ENCODE measurements at places on chromosomes 5 and 9.

DNA sequence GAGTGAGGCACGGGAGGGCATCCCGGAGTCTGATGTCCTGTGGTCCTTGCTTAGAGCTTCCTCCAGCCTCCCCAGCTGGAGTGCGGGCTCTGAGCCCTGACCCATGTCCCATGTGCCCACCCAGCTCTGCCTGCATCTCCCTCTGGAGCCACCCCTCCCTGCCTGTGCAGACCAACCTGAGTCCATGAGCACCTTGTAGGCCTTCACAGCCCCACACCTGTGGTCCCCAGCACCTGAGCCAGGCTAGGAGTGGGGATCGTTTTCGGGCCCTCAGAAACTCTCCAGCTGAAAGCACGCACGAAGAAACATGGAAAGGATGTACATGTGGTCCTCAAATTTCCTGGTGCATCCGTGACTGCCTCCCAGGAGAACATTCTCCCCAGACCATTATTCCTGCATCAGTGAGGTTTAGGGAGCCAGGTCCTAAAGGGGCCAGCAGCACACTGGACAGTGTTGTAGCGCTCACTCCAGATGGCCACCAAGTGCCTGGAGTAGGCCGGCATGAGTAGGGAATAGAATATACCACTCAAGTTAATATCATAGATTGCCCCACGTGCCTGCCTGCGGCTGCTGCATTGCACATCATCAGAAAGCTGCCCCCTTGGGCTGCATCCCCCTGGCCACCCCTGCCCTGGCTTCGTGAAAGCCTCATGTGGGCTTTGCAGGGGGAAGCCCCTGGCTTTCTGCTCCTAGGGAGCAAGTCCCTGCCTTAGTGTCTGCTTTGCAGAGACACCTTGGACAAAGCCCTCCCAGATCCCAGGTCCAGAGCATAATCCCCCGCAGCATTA lies 80.6 kb downstream of the WNK2 start:
- no peak for DNase-seq

- DNase-seq, result no peak
Observed at GRCh38 chr5:72296256-72296655, 23.8 kb downstream of the MRPS27 start.

GRCh38 chr5:58786035-58786434 lies 203.2 kb downstream of the RAB3C start:
- DNase-seq, result no peak

DNA sequence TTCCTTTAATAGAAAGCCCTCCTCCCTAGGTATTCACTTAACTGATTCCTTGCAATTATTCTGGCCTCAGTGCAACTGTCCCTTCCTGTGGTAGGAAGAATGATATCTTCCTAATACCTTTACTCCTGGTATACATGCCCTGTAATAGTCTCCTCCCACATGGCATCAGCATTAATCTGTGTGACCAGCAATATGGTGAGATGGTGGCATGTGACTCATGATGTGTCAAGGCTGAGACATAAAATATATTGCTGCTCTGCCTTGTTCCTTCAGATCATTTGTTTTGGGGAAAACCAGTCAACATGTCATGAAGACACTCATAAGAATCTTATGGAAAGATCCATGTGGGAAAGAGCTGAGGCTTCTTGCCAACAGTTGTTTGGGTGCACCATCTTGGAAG lies 149.1 kb upstream of the TRPM3 start:
- no peak for DNase-seq

GRCh38 chr9:70502690-70503089 lies 88.2 kb upstream of the KLF9 start:
- DNase-seq, result no peak

DNA sequence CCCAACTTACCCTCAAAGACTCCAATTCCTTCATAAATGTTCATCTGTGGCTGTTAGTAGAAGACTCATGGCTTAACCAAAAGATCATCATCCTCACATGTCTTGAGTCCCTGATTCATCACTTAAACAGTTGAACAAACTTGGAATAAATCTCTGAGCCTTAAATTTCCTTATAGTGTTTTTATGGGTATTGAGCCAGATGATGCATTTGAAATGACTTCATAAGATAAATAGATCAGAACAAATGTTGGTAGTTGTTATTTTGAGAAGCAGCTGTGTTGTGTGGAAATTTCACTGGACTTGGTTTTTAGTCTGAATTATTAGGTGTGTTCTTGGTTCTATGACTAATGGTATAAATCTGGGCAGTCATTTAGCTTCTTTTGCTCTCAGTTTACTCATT lies 236.2 kb downstream of the NNT start:
- DNase-seq, result no peak

DNA sequence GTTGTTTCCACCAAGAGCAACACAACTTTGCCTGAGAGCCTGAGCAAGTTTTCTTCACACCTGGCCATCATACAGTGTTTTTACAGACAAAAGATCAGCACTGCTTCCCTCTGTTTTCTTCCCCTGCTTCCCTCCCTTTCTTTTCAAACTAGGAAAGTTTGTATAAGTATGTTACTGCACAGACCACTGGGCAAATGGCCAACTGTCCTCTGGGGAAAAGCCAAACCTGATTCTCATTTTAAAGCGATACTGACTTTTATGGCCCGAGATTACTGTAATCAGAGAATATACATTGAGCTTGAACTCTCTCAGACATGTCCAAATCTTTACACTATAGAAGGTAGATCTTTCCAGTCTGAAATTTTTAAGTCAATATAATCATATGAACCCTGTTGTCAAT lies 415.0 kb downstream of the NFIB start:
- DNase-seq, result no peak

DNA sequence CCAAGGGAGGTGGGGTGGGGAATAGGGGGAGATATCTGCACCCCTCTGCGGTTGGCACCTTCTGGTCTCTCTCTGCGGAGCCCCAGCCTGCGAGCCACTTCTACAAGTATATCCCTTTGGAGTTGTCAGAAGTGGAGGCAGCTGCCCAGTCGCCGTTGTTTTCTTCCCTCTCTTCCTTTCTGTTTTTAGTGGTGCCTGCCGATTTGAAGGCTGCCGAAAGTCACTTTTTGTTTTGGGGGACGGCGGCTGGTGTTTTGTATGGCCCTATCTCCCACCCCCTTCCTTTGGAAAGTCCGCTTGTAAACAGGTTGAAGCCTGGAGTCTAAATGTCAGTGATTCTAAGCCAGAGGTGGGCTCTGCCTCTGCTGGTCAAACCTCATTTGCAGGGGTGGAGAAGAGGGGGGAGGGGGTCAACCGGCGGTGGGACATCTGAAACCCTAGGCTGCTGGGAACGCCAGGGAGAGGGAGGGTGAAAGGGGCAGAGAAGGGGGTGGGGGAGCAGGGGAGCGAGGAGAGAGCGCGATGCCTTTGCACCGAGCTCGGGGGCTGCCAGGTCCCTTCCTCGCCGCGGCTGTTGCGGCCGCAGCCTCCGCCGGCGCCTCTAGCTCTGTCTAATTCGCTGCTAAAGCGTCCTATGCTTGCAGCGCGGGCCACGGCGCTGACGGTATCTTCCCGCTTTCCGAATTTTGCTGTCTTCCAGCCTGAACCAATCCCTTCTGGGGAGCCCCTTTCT lies at the start of gene FGF10:
Gene FGF10 (minus strand): TSS at position 331 of the 733 bp plus-strand sequence. CDS start 738 bp downstream, outside the sequence.
- DNase-seq, result no peak

GRCh38 chr9:80134487-80134886 lies 562.7 kb downstream of the TLE4 start:
- DNase-seq, result no peak
